ENCODE measurements at places on chromosomes 3 and 15.

- no peak for DNase-seq
Observed at GRCh38 chr3:113211330-113212149, at the start of gene BOC. TSS of gene BOC (plus strand) at chr3:113211557. CDS start at chr3:113249803, 38,246 bp downstream.

- DNase-seq: no peak
Observed at GRCh38 chr3:88195951-88196434, 46.2 kb downstream of the C3orf38 start.

DNA sequence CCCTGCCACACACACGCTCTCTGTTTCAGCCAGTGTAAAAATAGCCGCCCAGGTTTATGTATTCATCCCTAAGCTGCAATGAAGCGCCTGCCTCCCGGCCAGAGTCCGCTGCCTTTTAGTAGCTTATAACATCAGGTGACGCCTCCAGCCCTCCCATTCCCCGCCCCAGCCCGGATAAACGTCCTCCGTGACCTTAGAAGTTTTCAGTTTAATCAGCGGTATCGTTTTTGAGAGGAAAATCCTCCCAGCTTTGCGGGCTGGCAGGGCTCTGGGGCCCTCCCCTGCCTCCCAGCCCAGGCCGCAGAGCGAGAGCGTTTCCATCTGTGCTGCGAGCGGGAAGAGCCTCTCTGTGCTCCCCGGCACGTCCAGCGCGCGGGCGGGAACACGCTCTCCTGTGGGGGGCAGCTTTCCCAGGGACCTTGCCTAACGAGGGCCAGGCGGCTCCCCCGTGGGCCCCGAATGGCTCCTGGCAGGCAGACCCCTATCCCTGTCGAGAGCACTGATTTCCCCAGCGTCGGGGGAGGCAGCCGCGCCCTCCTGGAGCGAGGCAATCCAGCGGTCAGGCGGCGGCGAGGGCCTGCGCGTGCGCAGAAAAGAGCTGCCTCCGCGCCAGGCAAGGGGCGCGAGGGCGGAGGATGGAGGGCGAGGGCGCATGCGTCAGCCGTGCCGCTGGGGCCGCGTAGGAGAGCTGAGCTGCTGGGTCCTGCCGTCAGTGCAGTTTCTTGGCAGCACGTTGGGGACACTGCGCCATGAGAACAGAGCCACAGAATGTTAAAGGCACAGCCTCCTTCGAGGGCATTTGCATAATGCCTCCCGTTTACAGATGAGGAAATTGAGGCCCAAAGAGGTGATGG is 71.1 kb downstream of the CCNL1 start:
- no peak for DNase-seq

DNA sequence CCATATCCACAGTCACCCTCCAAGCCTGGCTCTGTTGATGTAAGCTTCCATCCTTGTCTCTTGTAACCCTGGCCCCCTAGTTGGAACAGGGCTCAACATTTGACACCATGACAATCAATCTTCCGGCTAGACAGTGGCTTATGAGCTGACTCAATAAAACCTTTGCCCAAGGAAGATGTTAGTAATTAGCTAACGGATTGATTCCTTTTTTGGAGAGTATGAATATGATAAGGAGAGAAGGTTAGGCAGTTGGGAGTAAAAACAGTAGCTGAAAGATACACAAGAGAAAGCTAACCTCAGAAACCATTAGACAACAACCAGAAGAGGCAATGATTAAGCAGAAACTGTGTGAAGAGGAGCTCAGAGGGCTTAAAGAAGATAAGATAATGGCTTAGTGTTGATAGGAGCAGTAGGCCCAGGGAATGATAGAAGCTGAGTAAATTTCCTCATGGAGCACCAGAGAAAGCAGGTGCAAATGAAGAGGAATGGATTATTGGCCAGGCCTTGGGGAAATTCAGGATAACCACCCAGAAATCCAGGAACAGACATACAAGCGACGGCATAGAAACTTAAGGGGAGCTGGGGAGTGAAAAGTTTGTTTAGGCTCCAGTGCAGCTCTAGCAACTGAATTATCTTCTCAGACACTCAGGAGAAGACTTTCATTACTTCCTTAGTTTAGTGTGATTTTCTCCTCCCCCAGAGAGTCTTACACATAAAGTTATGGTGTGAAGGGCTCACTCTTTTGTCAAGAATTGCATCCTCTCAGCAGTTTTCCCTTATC is 7.8 kb upstream of the RFX7 start:
- no peak for DNase-seq

DNA sequence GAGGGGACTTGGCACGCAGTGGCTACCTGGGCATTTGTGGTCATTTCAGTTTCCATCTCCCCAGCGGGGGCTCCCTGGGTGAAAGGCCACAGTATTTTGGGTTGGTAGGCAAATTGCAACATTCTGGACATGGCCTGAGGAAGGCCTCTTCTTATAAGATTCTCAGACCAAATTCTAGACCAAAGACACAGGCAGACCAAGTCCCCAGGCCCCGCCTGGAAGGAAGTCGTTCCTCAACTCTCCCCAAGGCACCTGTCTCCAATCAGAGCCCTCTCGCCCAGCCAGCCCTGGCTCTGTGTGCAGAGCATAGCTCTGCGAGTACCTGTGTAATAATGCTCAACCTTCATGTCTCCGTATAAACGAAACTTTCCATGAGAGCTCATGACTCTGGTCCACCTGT is 53.1 kb downstream of the GRIP2 start:
- no peak for DNase-seq

DNA sequence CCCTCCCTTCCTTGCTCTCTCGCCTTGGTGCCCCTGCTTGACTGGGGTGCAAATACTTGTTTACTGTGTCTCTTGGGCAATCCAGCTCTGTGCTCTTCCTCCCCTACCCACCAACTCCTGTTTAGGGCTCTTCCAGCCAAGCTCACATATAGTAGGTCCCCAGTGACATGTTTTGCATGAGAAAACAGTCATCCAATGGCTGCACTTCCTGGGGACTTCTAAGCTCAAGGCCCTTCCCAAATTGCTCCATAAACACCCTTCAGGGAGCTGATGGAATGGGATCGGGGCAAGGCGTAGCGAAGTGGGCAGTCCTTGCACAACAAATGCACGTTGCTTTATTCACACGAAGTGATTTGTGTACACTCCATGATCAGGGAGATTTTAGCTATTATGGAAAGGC is 9.4 kb upstream of the COPG1 start:
- DNase-seq: no peak

GRCh38 chr3:171963546-171963945 is 75.8 kb upstream of the FNDC3B start:
- DNase-seq: no peak

GRCh38 chr15:23073890-23074646 is 34.7 kb upstream of the TUBGCP5 start:
- no peak for DNase-seq

GRCh38 chr15:69475769-69476358 is 23.2 kb downstream of the RPLP1 start:
- DNase-seq: peak; percentile 33

GRCh38 chr3:134627831-134628230 is 23.0 kb downstream of the KY start:
- no peak for DNase-seq

DNA sequence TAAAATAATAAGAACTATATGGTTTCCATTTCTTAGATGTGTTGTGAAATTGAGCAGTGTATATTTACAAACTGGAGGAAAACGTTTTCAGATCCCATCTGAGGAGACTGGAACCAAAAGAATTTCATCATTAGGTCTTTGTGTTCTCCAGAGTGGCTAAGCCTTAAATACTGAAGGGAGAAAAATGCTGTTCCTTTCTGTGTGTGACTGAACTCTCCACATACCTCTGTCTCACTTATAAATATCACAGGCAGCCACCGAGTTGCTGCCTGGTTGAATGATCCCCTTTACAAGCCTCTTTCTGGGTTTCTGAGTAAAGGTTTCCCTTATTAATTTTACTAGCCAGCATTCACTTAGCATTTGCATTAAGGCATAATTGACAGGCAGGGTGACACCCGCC is 913.9 kb upstream of the NR2F2 start:
- DNase-seq: no peak

DNA sequence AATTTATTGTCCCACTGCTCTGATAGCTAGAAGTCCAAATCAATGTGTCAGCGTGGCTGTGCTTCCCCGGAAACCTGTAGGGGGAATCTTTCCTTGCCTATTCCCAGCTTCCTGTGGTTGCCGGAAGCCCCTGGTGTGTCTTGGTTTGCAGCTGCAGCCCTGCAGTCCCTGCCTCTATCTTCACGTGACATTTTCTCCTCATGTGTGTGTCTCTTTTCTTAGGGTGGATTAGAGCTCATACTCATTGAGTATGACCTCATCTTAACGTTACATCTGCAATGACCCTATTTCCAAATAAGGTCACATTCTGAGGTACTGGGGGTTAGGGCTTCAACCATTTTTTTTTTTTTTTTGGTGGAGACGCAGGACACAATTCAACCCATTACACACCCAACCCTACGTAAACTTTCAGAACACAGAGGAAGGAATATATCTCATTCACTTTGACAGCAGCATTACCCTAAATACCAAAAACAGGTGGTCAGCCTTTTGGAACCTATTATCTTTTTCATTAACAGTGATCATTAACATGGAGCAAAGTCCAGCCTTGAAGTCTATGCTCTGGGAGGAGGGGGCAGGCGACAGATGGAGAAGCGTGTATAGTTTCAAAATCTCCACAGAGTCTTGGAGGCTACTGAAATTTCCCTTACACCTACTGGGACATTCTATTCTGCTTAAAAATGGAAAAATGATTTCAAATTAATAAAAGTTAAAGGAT is 88.6 kb downstream of the RYK start:
- DNase-seq: no peak

DNA sequence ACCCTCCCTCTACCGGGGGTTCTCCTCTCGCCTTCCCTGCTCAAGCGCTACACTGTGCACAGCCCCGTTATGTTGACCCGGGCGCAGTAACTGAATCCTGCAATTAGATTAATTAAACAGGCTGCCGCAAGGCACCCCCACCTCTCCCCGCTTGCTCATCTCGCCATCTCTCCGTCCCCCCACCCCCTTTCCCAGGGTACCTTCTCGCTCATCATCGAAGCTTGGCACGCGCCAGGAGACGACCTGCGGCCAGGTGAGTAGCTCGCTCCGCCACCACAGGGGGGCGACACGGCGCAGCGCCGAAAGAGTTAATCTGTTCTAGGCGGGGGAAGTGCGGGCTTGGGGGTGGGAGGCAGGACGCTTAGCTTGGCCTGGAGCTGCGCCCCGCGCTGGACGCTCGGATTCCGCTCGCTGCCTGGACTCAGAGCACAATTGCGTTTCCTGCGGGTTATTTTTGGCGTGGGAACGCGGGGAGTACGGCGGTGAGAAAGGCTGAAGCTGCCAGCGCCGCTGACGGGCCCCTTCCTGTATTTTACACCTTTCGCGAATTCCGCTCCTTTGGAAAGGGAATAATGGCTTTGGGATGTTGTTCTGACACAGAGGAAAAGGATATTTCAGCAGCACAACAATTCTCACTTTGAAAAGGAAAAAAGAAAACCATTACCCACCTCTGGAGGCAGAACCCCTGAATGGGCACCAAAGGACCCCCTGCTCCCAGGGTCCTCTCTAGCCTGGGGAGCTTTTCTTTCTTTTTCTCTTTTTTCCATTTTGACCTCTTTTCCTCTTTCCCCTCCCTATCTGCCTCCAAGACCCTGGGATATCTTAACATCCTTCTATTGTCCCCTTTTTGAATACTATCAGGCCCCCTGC is 1.5 kb downstream of the DLL4 start:
- DNase-seq: no peak

DNA sequence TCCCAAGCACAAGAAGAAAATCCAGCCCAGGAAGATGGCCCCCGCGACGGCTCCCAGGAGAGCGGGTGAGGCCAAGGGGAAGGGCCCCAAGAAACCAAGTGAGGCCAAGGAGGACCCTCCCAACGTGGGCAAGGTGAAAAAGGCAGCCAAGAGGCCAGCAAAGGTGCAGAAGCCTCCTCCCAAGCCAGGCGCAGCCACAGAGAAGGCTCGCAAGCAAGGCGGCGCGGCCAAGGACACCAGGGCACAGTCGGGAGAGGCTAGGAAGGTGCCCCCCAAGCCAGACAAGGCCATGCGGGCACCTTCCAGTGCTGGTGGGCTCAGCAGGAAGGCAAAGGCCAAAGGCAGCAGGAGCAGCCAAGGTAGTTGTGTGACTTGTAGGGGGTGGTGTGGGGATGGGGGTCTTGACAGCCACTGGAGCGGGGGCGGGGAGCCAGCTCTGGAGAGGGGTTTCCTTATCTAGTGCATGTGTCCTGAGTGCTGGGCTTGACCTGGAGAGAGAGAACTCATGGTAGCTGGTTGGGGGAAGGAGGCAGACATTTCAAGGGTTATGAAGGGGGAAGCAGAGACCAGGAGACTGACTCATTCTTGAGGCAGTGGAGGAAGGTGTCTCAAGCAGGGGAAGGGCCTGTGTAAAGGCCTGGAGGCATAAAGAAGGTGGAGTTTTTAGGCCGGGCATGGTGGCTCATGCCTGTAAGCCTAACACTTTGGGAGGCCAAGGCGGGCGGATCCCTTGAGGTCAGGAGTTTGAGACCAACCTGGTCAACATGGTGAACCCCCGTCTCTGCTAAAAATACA is 6.2 kb downstream of the H1-8 start:
- DNase-seq: no peak

DNA sequence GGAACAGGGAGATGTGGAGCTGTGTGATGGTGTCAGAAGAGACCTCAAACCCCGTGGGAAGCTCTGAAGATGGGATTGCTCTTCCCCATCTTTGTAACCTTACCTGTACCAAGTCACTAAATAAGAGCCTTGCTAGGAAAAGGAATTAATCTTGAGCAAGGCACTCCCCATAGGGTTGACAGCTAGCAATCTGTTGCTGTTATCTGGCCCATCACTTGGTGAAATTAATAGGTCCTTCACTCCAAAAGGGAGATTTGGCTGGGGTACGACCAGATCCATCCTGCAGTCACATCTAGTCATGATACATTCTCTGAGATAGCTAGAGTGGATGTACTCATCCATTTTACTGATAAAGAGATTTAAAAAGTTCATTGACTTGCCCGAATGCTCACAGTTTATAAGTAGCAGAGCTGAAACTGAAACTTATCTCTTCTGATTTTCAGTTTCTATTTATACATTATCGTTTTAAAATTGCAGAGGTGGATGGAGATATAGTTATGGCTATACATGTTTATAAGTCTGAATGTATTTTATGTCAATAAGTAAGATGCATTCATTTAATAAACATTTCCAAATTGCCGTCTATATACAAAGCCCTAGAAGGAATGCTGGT is 299.1 kb upstream of the MCTP2 start:
- no peak for DNase-seq

DNA sequence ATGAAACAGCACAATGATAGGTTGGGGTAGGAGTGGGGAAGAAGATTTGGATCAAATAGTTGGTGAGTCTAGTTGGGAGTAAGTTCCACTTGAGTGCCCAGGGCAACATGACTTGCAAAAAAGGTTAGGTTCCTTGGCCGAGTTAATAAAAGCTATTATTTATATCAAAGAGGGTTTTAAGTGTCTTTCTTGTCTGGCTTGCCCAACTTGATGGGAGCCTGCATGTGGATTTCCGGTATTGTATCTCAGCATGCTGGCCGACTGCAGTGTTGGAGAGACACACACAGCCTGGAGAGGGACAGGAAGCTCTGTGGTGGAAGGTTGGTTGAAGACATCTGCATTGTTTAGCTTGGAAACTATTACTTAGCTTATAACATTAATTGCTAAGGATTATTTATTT is 449.5 kb upstream of the TBL1XR1 start:
- DNase-seq: peak; percentile 30

GRCh38 chr3:137962251-137962650 is 47.7 kb upstream of the CLDN18 start:
- DNase-seq: no peak
